ENCODE measurements at places on chromosomes 6 and 20. TPM values are rescaled to one million over a fixed set of nuclear protein-coding genes. Genes with fewer than 3 reads are reported as not detected.

The BRD2 gene
- total RNA-seq, result 133 TPM

The B4GALT5 gene
- 63.1 TPM for total RNA-seq

The PPDPF gene
- total RNA-seq, result 326 TPM

The TPD52L1 gene
- 44.1 TPM for total RNA-seq

The LKAAEAR1 gene
- total RNA-seq, result 1.7 TPM

The BCL2L1 gene
- total RNA-seq, result 242 TPM

The LRFN2 gene
- not detected for total RNA-seq

The OVOL2 gene
- total RNA-seq, result 0.27 TPM

The HTR1B gene
- total RNA-seq, result 0.18 TPM

The FAM209B gene
- 1.00 TPM for total RNA-seq

The SPAG4 gene
- 5.2 TPM for total RNA-seq

The TSPO2 gene
- total RNA-seq, result not detected

The HECA gene
- 1.9 TPM for total RNA-seq

The C6orf141 gene
- total RNA-seq, result 13.5 TPM

The BMP7 gene
- 0.13 TPM for total RNA-seq

The ID1 gene
- 530 TPM for total RNA-seq

The ELOVL2 gene
- 3.6 TPM for total RNA-seq

The LST1 gene
- not detected for total RNA-seq

The ANGPT4 gene
- not detected for total RNA-seq

The PARD6B gene
- total RNA-seq, result 2.2 TPM

The KCNK16 gene
- not detected for total RNA-seq

The KHDC1L gene
- 0.32 TPM for total RNA-seq

The LY6G6C gene
- 0.42 TPM for total RNA-seq

The RFX6 gene
- total RNA-seq, result not detected

The DEFB118 gene
- total RNA-seq, result not detected

The GGTLC1 gene
- not detected for total RNA-seq

The TAF4 gene
- total RNA-seq, result 17.9 TPM

The CLDN20 gene
- total RNA-seq, result not detected

The TTLL9 gene
- total RNA-seq, result not detected

The PACRG gene
- not detected for total RNA-seq

The ZSCAN9 gene
- 7.6 TPM for total RNA-seq

The MYB gene
- 0.52 TPM for total RNA-seq
